ENCODE measurements at places on chromosomes 4 and X. TPM values are rescaled to one million over a fixed set of nuclear protein-coding genes. Genes with fewer than 3 reads are reported as not detected.

- no peak for DNase-seq
- no peaks in the 10 kb centered on the region for H3K4me1 ChIP-seq
- H3K27me3 ChIP-seq, result no peaks in the 10 kb centered on the region
Observed at GRCh38 chr4:183758758-183759447, 99.8 kb downstream of the TRAPPC11 start.

- DNase-seq, result no peak
- no peaks in the 10 kb centered on the region for H3K27me3 ChIP-seq
- no peak overlapping the region for H3K4me3 ChIP-seq
- H3K4me1 ChIP-seq, result no peaks in the 10 kb centered on the region
- no peaks in the 10 kb centered on the region for H3K36me3 ChIP-seq
- no peak overlapping the region for H3K27ac ChIP-seq
Observed at GRCh38 chrX:71637253-71637618, 18.9 kb upstream of the CXCR3 start.

The ASIC5 gene
- not detected for total RNA-seq

DNA sequence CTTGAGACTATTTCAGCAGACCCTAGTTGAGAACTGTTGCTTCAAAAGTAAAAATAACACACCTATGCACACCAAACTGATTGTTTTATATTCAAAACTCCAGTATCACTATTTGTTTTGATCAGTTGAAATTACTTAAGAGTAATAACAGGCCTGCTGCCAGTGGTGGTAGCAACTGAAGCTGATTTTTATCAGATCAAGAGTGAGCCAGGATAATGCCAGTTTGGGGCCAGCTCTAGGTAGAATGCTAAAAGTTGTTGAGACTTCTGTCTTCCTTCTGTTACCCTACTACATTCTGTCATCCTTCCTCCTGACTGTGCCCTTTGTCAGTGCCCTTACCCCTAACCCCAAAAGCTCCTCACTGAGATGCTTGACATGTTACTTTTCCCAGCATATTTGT lies 228.7 kb upstream of the SPRY1 start:
- no peaks in the 10 kb centered on the region for H3K36me3 ChIP-seq
- no peak for DNase-seq
- no peak overlapping the region for H3K27ac ChIP-seq
- H3K4me1 ChIP-seq, result no peaks in the 10 kb centered on the region
- no peak overlapping the region for H3K4me3 ChIP-seq

DNA sequence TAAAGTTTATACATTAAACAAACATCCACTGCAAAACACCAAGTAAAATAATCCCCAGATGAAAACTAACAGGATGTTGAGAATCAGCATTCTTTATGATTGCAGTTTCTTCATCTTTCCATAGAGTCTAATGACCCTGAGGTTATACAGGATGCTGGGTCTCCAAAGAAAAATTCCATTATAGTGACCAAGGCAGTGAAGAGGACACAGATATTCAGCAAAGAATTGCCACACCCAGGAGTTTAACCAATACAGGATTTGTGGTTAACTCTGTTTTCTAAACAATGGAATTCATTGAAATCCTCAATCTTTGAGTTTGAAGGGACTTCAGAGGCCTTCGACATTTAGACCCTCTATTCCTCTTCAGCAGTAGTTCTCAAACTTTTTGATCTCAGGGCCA lies 76.2 kb upstream of the ESX1 start:
- H3K27ac ChIP-seq, result no peak overlapping the region
- H3K4me3 ChIP-seq, result no peak overlapping the region
- no peaks in the 10 kb centered on the region for H3K27me3 ChIP-seq
- no peaks in the 10 kb centered on the region for H3K36me3 ChIP-seq

DNA sequence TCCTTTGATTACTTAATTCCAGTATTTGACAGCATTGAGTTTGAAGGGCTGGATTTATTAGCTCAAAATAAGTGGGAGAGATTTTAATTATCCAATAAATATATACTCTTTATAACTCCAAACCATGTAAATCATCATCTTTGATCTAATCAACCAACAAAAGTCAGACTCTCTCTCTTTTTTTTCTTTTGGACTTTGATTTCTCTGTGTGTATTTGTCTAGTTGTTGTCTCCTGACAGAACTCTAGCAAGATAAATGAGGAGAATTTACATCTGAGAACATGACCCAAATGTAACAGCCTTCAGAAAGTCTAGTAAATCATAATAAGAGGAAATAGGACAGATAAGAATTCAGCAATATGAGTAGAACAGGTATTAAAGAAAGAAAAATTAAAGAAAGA lies 567.1 kb downstream of the PPARGC1A start:
- H3K36me3 ChIP-seq, result no peaks in the 10 kb centered on the region
- no peaks in the 10 kb centered on the region for H3K4me1 ChIP-seq
- H3K27me3 ChIP-seq, result no peaks in the 10 kb centered on the region
- H3K27ac ChIP-seq, result no peak overlapping the region
